HFFc6 (cell line): ENCODE measurements at places on chromosomes 4 and X. TPM values are rescaled to one million over a fixed set of nuclear protein-coding genes. Genes with fewer than 3 reads are reported as not detected.

The AIMP1 gene
- total RNA-seq, result 61.9 to 71.8 TPM (median 64.6 TPM) in 3 replicates

GRCh38 chr4:132101526-132101925 is 1047.6 kb upstream of the PCDH10 start:
- peak; percentile 66 for DNase-seq

The XG gene
- total RNA-seq, result 0.19 to 0.48 TPM (median 0.26 TPM) in 3 replicates

GRCh38 chrX:2572740-2573139 is 72.0 kb upstream of the DHRSX start:
- no peak for DNase-seq

GRCh38 chrX:437661-438390 is 51.1 kb upstream of the PPP2R3B start:
- no peak for DNase-seq

GRCh38 chrX:82732861-82733260 is 775.2 kb upstream of the POU3F4 start:
- no peak for DNase-seq

- no peak for DNase-seq
Measured at GRCh38 chrX:12128017-12128416, 10.3 kb upstream of the FRMPD4 start.

DNA sequence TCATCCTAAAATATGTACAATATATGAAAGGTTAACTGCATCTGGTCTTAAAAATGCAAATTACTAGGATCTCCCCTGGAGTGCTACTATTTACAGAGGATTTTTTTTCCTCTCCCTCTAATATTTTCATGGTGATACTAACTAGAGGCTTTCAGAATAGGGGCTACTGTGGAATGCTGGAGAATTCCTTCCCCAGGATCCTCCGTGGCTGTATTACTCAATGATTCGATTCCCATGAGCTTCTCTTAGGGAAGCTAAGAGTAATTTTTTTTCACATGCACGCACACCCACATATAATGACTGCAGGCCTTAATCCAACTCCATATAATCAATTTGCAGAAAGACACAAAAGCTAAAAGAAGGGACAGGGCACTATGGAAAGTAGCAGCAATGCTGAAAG is 184.7 kb downstream of the ARHGAP6 start:
- DNase-seq, result no peak

The SYNPO2 gene
- 11.6 and 38.8 TPM in 2 replicates for total RNA-seq

- DNase-seq, result no peak
Measured at GRCh38 chr4:2085496-2085901, 26.4 kb downstream of the NAT8L start.

GRCh38 chr4:76012388-76012801 is 5.1 kb upstream of the CXCL9 start:
- DNase-seq, result peak; percentile 51

DNA sequence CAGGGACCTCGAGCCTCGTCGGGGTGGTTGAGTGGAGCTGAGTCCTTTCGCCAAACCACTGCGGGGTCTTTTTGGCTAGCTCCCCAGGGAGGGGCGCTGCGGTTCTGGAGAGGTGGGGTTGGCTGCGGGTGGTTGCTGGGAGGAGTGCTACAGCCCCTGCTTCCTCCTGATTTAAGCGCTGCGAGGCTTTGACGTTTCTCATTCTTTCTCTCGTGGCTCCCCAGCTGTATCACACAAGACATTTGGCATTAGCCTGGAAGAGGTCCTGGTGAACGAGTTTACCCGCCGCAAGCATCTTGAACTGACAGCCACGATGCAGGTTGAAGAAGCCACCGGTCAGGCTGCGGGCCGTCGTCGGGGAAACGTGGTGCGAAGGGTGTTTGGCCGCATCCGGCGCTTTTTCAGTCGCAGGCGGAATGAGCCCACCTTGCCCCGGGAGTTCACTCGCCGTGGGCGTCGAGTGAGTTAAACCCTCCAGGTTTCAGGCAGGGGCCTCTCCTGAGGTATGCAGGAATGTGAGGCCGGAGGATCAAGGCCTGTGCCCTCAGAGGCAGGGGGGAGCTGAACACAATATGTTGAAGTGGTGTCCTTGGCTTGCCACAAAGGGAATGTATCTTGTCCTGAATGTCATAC is 25.5 kb downstream of the ARHGAP36 start:
- no peak for DNase-seq

The TLL1 gene
- 0.74 to 0.79 TPM in 2 of 3 replicates, not detected in the other for total RNA-seq

DNA sequence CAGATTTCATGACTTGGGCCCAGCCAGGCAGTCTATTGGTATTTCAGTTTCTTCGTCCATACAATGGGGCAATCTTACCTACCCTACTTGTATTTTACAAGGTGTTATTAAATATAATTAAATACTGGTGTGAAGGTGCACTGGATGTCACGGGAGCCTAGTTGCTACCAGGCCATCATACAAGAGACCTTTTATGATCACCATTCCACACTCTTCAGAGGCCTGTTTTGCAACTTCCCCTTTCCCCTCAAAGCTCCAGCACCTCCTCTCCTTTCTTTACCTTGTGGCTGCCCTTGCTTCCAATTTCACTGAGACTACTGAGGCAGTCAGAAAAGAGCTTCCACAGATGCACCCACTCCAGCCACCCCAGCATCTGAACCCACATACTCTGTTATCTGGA is 93.8 kb upstream of the HELT start:
- DNase-seq, result no peak

GRCh38 chr4:144421839-144422565 is 224.0 kb upstream of the HHIP start:
- no peak for DNase-seq

DNA sequence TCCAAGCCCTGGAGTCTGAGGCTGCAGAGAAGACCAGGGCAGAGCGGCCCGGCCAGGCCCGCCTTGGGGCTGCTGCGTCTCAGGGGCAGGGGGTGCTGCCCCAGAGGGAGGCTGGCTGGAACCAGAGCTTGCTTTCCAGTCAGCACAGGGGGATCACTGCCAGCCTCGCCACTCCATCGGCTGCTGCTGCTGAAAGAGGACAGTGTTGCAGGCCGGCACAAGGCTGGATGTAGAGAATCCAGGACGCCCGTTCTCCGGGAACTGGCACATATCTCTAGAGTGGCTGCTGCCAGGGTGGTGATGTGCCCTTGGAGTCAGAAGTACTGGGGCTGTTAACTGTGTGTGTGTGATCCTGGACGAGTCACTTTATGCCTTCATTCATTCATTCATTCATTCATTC is 31.9 kb upstream of the SORCS2 start:
- no peak for DNase-seq

GRCh38 chr4:63063760-63064159 is 1345.5 kb downstream of the TECRL start:
- DNase-seq, result no peak

DNA sequence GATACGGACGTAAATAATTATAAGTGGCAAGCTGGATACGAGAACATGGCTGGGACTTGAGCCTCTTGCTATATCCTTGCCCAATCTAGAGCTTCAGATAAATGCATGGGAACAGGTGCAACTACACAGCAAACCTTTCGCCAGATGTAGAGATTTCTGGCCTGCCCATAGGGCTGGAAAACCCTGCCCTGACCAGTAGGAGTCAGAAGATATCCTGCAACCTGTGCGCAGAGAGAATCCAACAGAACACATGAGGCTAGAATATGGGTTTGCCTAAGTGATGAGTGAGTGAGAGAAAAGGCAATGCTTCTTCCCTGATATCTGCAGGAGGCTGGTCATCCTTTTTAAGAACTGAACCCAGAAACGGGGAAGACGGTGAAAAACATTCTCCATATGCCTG is 805.3 kb upstream of the TENM3 start:
- DNase-seq, result no peak
